Activated B cell treated with CpG ODN at 0.5 μM for 24 hours (primary cell): ENCODE measurements at places on chromosomes 12 and 14.

GRCh38 chr14:103736546-103737431 is 21.2 kb downstream of the ZFYVE21 start:
- no peak for DNase-seq

GRCh38 chr14:20696764-20697163 is 8.2 kb downstream of the ANG start:
- DNase-seq, result no peak

- DNase-seq, result no peak
Observed at GRCh38 chr12:107435520-107435919, 250.1 kb upstream of the PWP1 start.

- DNase-seq, result no peak
Observed at GRCh38 chr12:85152311-85152729, 116.2 kb downstream of the LRRIQ1 start.

GRCh38 chr14:75548544-75548943 is 26.3 kb downstream of the BATF start:
- no peak for DNase-seq

GRCh38 chr12:128848371-128848770 is 4.9 kb upstream of the GLT1D1 start:
- DNase-seq, result no peak

DNA sequence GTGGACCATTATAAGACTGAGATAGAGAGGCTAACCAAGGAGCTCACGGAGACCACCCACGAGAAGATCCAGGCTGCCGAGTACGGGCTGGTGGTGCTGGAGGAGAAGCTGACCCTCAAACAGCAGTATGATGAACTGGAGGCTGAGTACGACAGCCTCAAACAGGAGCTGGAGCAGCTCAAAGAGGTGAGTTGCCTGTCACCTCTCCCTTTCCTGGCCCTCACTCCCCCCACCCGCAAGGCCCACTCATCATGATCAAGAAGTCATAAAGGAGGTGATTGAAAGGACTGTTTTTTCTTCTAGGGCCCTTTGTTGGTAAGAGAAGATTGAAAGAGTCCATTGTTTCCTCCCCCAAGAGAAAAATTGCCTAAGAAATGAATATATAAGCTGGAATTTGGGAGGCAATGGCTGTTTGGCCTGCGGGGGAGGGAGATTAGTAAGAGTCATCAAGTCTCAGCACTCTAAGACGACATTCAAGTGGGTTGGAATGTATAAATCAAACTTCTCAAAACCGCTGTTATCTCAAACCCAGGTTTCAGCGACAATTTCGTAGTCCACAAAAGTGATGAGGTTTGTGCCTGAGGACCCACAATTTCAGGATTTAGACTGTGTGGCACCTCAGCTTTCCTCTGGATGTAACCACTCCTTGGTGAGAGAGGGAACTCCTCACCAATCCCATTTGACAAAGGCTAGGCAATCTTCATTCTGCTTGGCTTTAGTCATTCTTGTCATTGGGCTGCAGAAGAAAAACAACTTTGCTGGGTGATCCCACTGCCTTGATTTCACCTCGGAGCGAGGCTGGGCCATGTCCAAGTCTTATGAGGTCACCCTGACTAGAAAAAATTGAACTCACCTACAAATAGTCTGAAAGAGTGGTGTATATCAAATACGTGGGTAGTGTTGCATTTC is 966 bp downstream of the BICD1 start:
- DNase-seq, result no peak

- DNase-seq, result no peak
Observed at GRCh38 chr14:67703997-67704396, 2.3 kb downstream of the RDH12 start.

GRCh38 chr14:103628221-103628683 is 759 bp upstream of the KLC1 start:
- DNase-seq, result peak; percentile 50

GRCh38 chr12:76919383-76920171 is 40.8 kb upstream of the CSRP2 start:
- no peak for DNase-seq

DNA sequence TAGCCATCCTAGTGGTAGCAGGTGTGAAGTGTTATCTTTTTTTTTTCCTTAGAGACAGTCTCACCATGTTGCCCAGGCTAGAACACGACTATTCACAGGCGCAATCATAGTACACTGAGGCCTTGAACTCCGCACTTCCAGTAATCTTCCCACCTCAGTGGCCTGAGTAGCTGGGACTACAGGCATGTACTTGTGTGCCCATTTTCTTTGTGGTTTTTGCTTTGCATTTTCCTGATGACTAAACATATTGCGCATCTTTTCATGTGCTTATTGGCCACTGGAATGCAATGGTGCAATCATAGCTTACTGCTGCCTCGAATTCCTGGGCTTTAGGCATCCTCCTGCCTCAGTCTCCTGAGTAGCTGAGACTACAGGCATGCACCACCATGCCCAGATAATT is 33.3 kb upstream of the GCH1 start:
- no peak for DNase-seq

- no peak for DNase-seq
Observed at GRCh38 chr14:81028461-81028860, 73.0 kb downstream of the TSHR start.

DNA sequence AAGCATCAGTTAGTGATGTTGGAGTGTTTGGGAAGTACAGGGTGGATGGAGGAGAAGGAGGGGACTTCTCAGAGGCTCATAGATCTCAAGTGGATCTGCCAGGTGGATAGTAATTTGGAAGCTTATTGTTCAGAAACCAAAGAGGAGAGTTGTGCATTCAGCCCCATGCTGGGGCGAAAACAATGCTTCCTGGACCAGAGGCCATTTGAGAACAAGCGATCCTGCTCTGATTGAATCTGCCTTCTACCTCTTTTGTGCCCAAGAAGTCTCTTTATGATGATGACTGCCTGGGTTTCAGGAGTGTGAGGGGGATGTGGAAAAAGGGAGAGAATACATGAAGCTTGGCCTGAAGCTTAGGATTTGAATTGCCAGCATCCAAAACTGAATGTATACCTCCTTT is 110.8 kb upstream of the SRRM4 start:
- no peak for DNase-seq

GRCh38 chr12:104490850-104491249 is 34.1 kb downstream of the CHST11 start:
- DNase-seq, result no peak

- DNase-seq, result no peak
Observed at GRCh38 chr12:132622437-132623071, 4.0 kb downstream of the P2RX2 start.

DNA sequence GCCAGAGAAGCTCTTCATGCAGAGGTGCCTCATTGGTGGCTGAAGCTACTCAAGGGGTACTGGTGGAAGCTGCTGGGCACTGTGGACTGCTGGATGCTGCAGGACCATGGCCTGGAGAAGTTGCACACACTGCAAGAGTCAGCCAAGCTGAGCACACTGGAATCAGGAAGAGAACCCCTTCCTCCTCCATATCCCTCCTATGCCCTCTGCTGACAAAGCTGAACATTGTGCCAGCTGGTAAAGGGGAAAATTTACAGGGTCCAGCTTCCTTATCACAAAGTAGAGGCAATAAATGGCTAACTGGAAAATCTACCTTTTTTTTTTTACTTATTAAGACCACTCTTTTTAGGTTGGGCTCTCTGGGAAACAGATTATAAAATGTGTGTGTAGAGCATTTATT is 6.5 kb downstream of the CCDC175 start:
- no peak for DNase-seq

DNA sequence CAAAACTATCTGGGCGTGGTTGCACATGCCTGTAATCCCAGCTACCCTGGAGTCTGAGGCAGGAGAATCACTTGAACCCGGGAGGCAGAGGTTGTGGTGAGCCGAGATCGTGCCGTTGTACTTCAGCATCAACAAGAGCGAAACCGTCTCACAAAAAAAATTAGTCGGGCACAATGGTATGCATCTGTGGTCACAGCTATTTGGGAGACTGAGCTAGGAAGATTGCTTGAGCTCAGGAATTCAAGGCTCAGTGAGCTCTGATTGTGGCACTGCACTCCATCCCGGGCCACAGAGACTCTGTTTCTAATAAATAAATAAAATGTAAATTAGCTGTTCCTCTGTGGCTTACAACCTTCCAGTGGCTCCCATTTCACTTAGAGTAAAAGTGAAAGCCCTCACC is 28.0 kb downstream of the RCOR1 start:
- DNase-seq, result no peak

DNA sequence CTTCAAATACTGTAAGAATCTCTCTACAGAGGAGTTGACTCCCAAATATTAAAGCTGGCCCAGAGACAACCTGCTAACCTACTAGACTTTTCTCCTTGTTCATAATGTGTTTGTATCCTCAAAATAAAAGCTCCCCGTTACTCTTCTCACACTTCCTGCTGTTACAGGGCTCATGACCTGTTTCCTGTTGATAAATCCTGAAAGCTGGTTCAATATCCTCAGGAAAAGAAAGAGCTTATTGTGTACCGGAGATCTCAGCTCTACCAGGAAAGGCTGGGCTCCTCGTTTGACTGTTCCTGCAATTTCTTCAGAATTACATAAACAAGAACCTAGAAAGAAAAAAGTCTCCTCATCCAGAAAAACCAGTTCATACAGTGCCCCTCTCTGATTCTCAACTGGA is 30.8 kb downstream of the CLEC1A start:
- DNase-seq, result no peak

DNA sequence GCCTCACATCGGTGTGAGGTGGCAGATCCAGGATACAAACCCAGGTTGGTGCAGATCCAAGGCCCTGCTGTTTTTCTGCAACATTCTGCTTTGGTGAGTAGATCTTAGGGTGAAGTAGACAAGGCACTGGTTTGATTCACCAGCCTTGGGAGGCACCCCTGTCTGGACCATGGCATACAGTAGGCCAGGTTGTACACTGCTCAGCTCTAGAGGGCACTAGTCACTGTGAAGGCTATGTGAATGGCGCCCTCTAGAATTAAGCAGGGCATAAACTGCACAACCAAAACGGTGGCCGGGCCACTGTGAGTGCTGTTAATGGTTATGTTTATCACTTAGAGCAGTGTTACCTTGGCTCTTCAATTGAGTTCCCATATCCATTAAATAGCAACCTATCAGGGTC is 280.6 kb upstream of the PWP1 start:
- no peak for DNase-seq

GRCh38 chr12:38772437-38772836 is 133.0 kb downstream of the CPNE8 start:
- no peak for DNase-seq

DNA sequence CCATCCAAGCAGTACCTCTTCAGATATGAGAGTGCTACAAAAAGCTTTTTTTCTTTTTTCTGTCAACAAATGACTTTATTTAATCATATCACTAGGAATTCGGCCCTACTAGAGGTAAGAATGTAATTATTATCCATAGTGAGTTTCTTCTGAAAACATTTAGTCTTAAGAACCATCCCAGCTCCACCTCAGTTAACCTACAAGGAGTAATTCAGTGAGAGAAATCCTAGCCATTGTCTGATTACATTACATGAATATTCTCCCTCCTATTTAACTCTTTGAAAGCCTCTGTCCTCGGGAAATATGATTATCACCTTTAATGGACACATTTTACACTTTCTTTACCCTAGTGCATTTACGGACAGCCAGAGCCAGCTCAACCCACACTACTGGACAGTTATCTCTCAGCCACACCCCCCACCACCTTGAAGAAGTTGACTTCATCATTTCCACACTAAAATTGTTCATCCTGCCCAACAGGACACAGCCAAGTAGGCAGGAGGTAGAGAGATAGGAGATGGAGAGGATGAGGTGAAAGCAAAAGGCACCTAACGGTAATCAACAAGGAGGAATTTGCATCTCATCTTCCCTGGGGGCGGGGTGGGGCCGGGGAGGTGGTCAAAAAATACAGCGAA is 1.3 kb downstream of the PPFIA2 start:
- no peak for DNase-seq

- no peak for DNase-seq
Observed at GRCh38 chr12:118269806-118270205, 102.9 kb downstream of the TAOK3 start.

GRCh38 chr14:64209444-64210131 is 84.6 kb downstream of the ESR2 start:
- no peak for DNase-seq

GRCh38 chr14:59101476-59101875 is 87.0 kb upstream of the DAAM1 start:
- no peak for DNase-seq

DNA sequence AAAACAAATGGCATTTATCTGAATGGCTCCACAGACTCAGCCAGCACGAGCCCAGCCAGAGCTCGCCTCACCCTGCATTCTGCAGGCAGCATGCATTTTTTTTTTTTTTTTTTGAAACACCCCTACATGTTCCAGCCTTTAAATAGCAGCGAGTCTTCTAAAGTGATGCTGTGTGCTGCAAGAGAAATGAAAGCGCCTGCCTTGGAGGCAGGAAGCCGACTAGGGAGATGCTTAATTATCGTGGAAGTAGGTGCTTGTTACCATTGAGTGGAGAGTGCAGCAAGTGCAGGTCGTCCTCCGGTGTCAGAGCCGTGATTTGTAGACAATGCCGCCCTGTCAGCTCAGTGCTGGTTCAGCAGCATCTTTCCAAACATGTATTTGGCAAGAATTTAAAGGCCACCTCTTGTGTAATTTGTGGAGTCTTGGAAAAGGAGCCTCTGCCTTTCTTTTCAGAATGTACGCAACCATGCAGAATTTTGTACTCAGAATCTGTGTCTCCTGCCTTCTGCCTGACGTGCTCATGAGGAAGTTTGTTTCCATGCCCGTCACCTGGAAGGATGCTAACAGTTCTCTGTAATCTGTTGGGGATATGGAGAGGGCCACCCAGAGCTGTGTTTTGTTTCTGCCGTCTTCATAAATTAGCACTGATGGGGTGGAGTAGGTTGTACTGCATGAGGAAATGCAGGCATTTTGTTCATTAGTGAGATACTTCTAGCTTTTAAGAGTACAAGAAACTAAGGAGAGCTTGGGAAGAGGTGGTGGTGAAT is 345.9 kb upstream of the RGS6 start:
- DNase-seq, result no peak

GRCh38 chr12:95516757-95517156 is 34.5 kb downstream of the USP44 start:
- no peak for DNase-seq

GRCh38 chr12:57460841-57461275 is 1.3 kb downstream of the GLI1 start:
- DNase-seq, result no peak

DNA sequence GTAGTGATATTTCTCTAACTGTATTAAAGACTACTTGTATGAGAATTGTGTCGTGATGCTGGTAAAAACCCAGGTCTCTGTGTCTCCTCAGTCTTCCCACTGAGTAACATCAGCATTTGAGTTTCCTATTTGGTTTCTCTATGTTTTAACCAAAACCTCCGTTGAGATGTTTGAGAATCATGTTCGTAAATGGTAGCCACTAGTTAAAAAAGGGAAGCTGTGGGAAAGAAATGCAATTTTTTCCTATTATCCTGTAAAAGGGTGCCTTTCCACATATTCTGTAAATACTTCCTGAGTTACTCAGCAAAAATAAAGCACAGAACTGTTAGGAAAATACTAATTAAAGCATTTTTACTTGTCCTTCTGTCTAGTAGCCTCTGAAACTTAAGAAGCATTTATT is 7.0 kb downstream of the CLEC1B start:
- no peak for DNase-seq

- DNase-seq, result no peak
Observed at GRCh38 chr12:111221062-111222026, 147.6 kb downstream of the PHETA1 start.

GRCh38 chr14:80100681-80101080 is 110.6 kb downstream of the DIO2 start:
- DNase-seq, result no peak

- no peak for DNase-seq
Observed at GRCh38 chr12:111086947-111087700, 166.7 kb upstream of the MYL2 start.
